Effector memory CD4-positive, alpha-beta T cell (primary cell): ENCODE measurements at places on chromosomes 11 and 22.

GRCh38 chr22:49566693-49567092, 261.0 kb downstream of the BRD1 start:
- DNase-seq = no peak

- no peak for DNase-seq
Observed at GRCh38 chr11:8709002-8709672, 26.5 kb downstream of the RPL27A start.

GRCh38 chr11:12591706-12592105, 82.5 kb upstream of the TEAD1 start:
- no peak for DNase-seq

DNA sequence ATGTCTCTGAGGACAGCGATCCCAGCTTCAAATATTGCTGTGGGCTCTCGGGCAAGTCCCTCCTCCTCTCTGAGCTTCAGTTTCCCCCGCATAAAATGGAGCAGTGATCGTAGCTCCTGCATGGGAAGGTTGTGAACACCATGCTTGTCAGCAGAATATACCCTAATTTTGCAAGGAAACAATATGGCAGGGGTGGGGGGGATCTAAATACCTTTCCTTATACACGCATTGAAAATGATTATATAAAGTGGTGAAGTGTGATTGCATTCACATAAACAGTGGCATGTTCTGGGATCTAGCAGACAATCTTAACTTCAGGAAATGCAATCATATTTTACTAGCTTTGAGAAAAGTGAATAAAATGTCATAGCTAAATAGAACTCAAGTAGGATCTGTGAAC, 24.0 kb upstream of the RTN4R start:
- DNase-seq = no peak

GRCh38 chr11:46410021-46410420, 18.4 kb upstream of the CHRM4 start:
- no peak for DNase-seq

DNA sequence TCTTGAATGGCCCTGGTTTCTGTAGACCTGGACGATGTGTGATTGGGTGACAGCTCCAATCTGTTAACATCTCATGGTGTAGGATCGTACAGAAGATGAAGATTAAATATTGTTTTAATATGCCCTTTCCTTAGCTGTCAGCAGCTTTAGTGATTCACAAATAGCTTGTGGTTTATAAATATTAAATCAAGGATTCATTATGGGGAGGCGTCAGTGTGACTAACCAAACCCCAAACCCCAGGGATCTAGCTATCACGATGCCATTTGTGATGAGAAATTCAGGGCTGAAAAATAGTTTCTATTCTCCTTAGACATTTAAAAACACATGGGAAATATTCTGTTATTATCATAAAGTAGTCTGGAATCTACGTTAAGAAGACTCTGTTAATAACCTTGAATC, 73.4 kb downstream of the NCAM1 start:
- no peak for DNase-seq

DNA sequence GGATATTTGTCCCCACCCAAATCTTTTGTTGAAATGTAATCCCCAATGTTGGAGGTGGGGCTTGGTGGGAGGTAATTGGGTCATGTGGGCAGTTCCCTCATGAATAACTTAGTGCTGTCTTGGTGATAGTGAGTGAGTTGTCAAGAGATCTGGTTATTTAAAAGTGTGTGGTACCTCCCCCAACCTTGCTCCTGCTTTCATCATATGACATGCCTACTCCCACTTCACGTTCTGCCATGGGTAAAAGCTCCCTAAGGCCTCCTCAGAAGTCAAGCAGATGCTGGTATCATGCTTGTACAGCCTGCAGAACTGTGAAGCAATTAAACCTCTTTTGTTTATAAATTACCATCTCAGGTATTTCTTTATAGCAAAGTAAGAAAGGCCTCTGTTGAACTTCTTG, 30.6 kb downstream of the AAMDC start:
- no peak for DNase-seq

DNA sequence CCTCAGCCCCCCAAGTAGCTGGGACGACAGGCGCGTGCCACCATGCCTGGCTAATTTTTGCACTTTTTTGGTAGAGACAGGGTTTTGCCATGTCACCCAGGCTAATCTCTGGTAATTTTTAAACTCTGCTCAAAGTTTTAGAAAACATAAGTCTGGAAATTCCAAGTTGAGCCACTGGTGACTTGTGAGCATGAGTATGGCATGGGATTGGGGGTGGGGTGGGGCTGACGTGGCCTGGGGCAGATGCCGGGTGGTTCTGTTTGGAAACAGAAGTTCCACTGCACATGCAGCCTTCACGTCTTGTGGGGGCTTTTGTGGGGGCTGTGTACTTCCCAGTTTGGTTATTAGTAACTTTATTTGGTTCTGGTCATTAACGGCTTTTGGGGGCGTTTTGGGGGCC, 67.3 kb downstream of the PTPRJ start:
- no peak for DNase-seq

GRCh38 chr22:32905400-32905799, 103.9 kb downstream of the TIMP3 start:
- DNase-seq = no peak

- DNase-seq = no peak
Observed at GRCh38 chr11:105988197-105988596, 33.8 kb downstream of the MSANTD4 start.

GRCh38 chr11:116471608-116472256, 301.1 kb downstream of the BUD13 start:
- no peak for DNase-seq

GRCh38 chr22:24437741-24438328, 10.4 kb downstream of the ADORA2A start:
- DNase-seq = no peak

GRCh38 chr11:125214601-125215565, 50.3 kb downstream of the PKNOX2 start:
- no peak for DNase-seq

DNA sequence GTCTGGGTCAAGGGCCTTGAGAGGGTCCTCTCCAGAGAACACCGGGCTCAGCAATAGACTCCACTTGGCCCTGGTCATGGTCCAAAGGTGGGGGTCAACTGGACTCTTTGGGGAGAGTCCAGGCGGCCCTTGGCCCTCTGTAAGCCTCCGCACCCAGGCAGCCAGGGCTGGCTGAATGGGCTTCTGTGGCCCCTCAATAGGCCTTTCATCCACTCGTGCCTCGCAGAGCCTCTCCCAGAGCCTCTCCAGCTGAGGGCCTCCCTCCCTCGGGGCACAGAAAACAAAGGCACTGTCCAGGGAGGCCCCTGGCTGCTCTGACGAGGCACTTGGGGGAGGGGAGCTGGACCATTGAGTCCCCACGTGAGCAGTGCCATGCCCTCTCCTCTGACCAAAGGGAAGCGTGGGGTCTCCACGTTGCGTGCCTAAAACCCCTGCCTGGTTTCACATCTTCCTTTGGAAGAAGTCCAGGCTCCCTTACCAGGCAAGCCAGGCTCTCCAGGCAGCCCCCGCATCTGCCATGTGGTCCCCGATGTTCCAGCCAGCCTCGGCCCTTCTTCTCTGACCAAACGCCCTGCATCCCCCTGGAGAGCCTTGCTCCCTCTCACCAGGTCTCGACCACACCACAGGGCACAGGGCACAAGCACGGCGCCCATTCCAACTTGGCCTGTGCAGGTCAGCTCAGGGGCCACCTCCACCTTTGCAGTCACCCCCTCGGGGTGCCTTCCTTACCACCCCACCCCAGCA, 15.5 kb downstream of the KIAA0930 start:
- no peak for DNase-seq

DNA sequence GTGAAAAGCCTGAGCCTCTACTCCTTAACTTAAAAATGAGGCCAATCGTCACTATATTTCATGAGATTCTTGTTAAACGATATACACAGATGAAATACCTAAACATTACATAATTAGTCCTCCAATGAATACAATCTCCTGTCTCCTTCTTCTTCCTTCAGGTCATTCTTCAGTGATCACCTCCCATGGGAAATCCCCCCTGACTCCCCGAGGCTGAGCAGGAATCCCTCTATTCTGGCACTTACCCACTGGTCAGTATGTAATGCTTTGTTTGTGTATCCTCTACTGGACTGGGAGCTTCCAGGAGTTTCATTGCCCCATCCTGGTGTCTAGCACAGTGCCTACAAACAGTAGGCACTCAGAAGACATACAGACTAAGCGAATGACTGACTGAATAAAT, 52.3 kb downstream of the RAB38 start:
- DNase-seq = no peak
